Stimulated activated CD4-positive, alpha-beta T cell treated with anti-CD3 and anti-CD28 coated beads, Interleukin-4, amount 100 ng/mL, for 4 hours (primary cell): ENCODE measurements at places on chromosomes 6 and 20.
A peak's percentile ranks its signal among the peaks of the same experiment; 100 is the strongest.

GRCh38 chr20:25294459-25295385 lies 46.8 kb downstream of the PYGB start:
- DNase-seq: peak; percentile 41

- no peak for DNase-seq
Observed at GRCh38 chr20:60627751-60628565, 624.1 kb upstream of the CDH4 start.

DNA sequence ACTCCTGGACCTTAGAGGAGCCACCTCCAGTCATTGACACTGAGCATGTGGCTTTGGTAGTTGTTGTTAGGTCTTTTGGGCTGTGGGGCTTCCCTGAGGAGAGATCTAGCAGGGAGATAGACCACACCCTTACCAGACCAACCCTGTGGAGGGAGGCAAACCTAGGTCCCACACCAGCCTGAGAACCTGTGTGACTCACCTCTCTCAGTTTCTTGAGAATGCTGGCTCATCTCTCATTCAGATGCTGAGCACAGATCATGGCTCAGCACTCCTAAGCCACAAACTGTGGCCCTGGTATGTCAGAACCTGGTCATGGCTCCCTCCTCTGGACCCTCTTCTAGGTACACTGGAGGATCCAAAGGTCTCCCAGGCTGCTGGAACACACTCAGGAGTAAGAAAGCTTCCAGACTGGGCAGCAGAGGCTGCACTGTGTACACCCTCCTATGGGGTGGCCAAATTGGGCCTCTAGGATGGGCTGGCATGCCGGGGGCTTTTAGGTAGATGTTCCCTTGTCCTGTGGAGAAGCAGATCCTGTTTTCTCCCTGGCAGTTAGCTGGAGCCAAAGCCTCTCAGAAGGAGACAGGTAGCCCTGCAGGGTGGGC lies 1294.5 kb downstream of the KHDRBS2 start:
- no peak for DNase-seq

DNA sequence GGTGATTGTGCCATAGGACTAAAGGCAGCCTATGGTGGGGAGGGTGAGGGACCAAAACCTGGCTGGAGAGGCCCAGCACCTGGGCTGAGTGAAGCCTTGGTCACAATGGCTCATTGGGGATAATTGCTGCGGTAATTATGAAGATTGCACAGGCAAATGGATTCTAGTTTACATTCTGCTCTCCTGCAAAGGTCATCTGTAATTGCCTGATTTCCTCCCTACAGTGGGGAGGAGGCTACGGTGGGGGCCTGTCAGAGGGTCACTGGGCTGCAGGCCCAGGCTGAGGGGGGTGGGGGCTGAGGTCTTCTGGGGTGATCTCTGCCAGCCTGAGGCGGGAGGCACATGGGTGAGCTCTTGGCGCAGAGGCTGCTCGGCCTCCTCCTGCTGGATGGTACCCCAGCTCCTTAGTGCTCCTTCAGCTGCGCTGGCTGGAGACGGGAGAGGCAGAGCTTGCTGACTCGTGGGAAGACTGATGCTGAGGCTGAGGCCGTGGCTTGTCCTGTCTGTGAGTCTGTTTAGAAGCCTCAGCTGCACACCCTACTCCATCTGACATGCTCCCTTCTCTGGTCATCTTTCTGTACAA lies 30.3 kb downstream of the PACSIN1 start:
- DNase-seq: no peak

GRCh38 chr20:48329676-48330664 lies 497.8 kb downstream of the PREX1 start:
- DNase-seq: no peak
